NCI-H2081 treated with DMSO at 0.1 percent for 48 hours (cell line): ENCODE measurements at places on chromosomes 3 and 15.

DNA sequence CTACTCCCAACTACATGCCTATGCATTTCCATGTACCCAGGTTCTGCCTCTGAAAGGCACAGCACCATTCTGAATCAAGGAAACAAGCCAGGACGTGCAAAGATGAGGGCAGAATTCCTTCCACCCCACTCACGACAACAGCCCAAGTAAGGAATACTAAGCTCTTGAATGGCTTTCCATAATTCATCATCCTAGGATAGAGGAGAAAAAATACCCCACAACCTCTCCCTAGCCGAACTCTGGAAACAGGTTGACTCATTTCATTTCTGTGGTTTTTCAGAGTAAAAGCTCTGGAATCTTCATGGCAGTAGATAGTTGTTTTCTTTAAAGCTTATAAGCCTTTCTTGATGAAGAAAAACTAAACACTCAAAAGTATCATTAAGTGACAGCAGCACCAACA lies 77.8 kb downstream of the PDZRN3 start:
- DNase-seq, result no peak

DNA sequence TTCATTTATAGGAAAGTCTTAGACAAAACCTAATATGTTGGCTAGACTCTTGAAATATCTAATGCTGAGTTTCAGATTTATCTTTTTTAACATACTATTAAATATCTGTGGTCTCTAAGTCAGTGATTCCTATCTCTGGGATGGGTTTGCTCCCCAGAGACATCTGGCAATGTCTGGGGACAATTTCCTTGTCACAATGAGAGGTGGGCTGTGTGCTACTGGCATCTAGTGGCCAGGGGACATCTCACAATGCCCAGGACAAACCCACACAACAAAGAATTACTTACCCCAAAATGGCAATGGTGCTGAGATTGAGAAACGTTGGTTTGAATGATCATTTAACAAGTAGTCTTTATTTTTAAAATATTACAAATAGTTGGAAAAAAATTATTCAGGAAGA lies 602.1 kb downstream of the MAGI1 start:
- no peak for DNase-seq

GRCh38 chr3:81419228-81419627 lies 342.2 kb downstream of the GBE1 start:
- no peak for DNase-seq

DNA sequence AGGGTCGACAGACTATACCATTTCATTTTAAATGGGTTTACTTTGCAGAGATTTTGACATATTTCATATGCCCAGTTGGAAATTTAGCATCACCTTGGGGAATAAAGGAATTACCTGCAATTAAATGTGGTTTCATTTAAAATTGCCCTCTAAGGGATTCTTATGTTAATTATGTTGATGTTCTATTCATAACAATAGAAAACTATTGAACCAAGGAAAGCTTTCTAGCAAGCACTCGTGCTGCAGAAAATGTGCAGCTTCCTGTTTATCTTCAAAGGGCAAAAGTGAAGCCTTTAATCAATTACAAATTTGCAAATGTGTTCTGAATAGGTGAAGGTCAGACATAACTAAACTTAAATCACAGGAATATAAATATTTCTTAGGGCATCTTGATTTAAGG lies 352.1 kb downstream of the CHST2 start:
- DNase-seq, result no peak

- no peak for DNase-seq
Observed at GRCh38 chr3:187587076-187587475, 83.1 kb downstream of the SST start.

- DNase-seq, result no peak
Observed at GRCh38 chr3:81872566-81872965, 111.1 kb upstream of the GBE1 start.

GRCh38 chr15:62553911-62554563 lies 389.0 kb upstream of the C2CD4B start:
- no peak for DNase-seq

DNA sequence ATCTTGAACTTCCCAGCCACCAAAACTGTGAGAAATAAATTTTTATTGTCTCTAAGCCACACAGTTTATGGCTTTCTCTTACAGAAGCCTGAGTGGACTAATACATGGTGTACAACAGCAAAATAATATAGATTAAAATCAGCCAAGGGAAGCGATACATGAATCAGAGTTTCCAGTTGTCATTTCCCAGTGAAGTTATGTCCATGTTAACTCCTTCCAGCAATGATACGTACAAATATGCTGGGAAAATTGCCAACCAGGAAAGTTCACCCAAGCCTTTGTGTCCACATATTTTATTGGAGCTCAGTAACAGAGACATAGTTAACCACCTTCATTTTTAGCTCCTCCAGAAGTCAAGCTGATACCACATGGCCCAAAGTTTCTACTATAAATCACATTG lies 280.9 kb upstream of the KCNMB2 start:
- DNase-seq, result no peak

- DNase-seq, result no peak
Observed at GRCh38 chr15:73755481-73755880, 2.3 kb upstream of the INSYN1 start.

DNA sequence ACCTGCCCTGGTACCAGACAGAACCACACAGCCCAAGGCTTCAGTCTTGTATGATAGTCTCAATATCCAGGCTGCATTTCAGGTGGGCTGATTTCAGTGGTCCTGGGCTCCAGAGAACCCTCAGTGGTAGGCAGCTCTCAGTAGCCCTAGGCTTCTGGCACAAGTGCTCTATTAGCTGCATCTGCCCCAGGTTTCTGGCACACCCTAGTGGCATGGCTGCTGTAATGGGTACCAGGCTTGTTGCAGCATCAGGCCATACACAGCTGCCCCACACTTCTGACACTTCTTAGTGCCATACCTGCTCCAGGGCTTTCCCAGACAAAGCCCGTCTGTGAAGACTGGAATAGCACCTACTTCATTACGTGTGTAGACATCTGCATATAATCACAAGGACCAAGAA lies 1062.2 kb upstream of the EPHA6 start:
- no peak for DNase-seq

- no peak for DNase-seq
Observed at GRCh38 chr3:155326244-155326643, 32.8 kb upstream of the STRIT1 start.

DNA sequence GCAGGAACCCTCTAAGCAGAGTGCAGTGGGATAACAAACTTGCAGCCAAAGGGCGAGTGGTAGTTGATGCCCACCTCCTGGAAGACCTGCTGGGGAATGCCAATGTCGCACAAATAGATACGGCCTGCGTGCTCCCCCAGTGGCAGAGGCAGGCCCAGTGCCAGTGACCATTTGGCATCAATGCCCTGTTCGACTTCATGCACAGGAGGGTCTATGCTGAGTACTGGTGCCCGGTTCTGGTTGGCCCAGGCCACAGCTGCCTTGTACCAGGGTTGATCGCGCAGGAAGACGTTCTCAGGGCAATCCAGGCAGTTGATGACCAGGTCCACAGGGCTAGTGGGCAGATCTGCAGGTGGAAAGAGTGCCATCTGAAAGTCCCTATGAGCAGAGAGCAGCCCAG lies 17.0 kb downstream of the CLK3 start:
- DNase-seq, result no peak

- DNase-seq, result no peak
Observed at GRCh38 chr15:72011302-72011942, 106.5 kb downstream of the MYO9A start.

- DNase-seq, result no peak
Observed at GRCh38 chr3:77407441-77407840, 367.5 kb downstream of the ROBO2 start.

- no peak for DNase-seq
Observed at GRCh38 chr15:39785139-39785538, 2.5 kb upstream of the FSIP1 start.

- DNase-seq, result no peak
Observed at GRCh38 chr3:169146866-169147237, 516.7 kb downstream of the MECOM start.

DNA sequence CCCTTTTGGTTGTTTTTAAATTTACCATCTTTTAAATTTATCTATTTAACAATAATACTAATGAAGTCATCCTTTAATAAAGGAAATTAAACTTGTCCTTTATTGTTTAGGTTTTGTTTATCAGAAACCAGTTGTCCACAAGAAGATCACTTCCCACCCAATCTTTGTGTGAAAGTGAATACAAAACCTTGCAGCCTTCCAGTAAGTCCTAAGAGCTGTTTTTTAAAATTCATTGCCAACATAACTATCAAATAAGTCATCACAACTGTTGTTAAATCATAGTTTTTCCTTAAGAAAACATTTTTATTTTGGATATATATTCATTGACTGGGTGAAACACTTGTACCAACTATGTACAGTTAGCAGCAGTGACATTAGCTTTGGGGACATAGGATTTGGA lies 59.4 kb downstream of the CALML4 start:
- no peak for DNase-seq

DNA sequence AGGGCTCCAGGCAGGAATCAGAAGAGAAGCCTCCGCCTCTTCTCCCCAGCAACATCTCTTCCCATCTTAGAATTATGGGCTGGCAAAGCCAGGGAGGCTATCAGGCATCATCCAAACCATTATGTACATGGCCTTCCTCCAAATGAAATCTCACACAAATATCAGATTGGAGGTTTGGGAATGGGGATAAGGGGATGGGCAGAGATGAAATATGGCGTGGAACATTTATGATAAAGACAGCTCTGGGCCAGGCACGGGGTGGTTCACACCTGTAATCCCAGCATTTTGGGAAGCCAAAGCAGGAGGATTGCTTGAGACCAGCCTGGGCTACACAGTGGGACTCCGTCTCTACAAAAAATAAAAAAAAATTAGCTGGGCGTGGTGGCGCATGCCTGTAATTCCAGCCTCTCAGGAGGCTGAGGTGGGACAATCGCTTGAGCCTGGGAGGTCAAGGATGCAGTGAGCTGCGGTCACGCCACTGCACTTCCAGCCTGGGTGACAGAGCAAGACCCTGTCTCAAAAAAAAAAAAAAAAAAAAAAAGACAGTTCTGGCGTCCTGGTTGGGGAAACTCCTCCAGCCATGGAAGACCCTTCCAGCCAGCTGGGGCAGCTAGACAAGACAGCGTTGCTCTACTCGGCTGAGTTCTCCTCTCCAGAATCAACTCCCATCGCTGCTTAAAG lies 36.6 kb downstream of the CPN2 start:
- DNase-seq, result no peak

- no peak for DNase-seq
Observed at GRCh38 chr3:145752576-145752975, 408.4 kb downstream of the PLOD2 start.

DNA sequence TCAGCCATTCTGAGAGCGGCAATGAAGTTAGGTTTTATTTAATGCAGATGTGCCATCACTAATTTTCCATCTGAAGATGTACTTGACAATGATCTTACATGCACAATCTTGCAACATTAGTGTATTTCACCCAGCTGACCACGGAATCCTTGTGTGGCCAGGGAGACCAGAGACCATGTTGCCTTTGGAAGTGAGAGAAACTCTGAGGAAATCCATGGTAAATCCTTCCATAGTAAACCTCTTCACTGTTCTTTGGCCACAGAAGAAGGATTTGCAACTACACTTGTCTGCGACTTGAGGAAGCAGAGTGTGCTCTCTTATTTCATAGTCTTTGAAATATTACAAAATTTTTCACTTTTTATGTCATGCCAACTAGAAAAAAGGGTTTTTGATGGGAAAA lies 128.4 kb upstream of the IGSF10 start:
- DNase-seq, result no peak

- DNase-seq, result no peak
Observed at GRCh38 chr3:129429080-129429451, 630 bp upstream of the EFCAB12 start.

- no peak for DNase-seq
Observed at GRCh38 chr3:30518181-30518864, 88.1 kb upstream of the TGFBR2 start.

DNA sequence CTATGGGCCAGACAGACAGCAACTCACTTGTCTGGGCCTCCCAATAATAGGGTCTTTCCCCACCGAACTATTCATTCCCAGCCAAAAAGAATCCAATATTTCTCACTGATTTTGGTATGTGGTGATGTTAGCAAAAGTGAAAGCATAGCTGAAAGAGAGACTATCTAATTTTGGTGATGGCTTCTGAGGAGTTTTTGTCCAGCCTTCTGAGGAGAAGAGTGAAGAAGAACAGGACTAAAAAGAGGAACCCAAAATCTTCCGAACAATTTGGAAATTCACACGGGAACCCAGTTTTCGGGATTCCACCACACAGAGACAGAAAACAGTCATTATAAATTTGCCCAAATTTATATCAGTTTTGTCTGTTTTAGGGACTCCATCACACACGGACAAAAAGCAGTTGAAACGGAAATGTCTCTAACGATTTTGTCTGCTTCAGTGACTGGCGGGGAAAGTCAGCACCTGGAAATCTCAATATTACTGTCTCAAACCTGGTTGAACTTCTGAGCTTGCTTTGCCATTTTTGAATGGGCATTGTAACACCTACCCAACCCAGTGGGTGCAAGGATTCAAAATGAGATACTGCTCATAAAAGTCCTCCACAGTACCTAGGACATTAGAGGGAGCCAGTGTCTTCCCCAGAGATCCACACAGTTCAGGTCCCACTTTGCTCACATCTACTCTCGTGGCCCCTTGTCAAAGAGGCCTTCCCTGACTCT lies 9.1 kb downstream of the CD80 start:
- no peak for DNase-seq
